ENCODE measurements at places on chromosomes 2 and 18.

GRCh38 chr2:127619877-127620705, 25.9 kb upstream of the GPR17 start:
- no peak for DNase-seq

- no peak for DNase-seq
Measured at GRCh38 chr2:128440666-128441340, 122.1 kb upstream of the HS6ST1 start.

DNA sequence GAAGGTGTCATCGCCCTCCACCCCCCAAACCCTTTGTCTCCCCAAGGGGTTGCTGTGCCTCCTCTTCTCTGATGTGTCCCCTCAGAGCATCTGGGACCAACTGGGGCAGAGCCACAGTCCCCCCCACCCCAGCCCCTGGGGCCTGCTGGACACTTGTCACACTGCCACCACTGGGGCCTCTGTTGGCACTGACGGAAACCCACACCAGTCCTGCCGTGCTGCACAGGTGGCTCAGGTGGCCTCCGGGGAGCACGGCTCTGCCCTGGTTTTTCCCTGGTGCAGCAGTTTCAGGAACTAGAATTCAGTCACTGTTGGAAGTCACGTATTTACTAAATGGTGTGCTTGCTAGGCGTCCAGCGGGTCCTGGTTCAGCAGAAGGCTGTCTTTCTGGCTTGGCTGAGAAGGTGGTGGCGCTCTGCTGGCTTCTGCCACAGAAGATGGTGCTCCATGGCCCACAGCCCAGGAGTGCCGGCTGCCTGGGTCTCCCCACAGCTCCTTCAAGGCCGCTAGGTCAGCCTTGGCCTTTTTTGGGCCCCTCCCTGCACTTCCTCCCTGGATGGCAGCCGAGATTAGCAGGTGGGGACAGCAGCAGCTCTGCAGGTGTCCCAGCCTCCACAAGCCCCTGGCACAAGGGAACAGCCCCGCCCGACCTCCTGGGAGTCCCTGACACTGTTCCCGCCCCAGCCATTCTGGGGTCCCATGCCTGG, 18.6 kb upstream of the KLHL30 start:
- DNase-seq: no peak

DNA sequence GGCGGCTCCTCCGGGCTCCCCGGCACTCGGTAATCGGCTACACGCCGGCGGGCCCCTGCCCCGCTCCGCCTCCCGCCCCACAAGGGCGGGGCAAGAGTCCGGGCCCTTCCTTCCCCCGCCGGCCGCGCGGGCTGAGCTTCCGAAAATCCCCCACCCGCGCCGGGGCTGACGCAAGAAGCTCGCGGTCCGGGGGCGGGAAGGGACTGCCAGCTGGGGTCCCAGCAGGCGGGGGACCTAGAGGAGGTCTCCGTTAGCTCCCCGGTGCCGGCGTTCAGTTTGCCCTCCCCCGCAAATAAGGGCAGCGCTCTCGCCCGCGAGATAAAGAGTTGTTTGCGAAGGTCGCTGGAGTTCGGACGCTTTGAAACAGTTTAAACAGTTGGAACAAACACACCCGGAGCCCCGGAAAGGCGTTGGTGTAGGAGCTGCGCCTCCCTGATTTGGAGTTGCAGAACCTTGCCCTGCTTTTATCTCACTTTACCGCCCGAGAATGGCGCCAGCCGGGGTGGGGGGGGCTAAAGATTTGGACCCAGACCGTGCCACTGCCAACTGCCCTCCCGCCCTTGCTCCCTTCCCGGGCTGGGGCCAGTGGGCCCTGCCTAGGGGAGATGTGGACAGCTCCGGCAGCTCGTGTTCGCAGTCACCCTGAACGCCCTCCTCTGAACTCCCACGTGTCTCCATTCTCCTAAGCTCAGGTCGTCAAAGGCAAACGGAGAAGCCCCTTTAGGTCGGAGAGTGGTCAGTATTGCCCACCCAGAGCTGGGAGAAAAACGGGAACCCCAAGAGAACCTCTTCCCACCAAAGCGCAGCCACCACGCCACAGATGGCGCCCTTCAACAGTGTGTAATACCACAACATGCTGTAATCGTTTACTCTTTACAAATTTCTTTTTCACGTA, at the start of gene NFE2L2:
Gene NFE2L2, minus strand, starts transcription at position 35 of the 895 bp plus-strand sequence. CDS start 151 bp downstream, outside the sequence.
- peak; percentile 67 for DNase-seq

DNA sequence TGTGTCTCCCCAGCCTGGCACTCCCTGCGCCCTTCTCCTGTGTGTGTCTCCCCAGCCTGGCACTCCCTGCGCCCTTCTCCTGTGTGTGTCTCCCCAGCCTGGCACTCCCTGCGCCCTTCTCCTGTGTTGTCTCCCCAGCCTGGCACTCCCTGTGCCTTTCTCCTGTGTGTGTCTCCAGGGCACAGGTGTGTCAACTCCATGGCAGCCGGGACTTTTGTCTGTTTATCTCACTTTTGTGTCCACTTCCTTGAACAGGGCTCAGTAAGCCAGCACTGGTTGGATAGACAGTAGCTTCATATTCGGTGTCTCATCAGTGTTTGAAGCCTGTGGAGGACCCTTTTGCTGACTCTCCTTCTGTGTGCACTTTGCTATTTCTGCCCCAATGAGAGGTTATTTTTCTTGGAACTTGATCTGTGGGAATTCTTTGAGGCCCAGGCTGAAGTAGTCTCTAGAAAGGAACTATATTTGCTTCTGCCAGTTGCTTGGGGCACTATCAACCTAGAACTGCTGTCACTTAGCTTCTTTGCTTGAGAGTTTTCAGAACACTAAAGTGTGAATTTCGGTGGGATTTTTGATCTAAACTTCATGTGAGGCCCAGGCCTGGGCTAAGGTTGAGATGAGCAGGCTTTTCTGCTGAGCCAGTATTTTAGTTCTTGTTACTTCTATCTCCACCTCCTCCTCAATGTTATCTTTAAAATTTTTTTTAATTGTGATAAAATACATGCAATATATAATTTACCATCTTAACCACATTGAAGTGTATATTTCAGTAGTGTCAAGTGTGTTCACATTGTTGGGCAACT, 8.3 kb upstream of the ASB1 start:
- no peak for DNase-seq

DNA sequence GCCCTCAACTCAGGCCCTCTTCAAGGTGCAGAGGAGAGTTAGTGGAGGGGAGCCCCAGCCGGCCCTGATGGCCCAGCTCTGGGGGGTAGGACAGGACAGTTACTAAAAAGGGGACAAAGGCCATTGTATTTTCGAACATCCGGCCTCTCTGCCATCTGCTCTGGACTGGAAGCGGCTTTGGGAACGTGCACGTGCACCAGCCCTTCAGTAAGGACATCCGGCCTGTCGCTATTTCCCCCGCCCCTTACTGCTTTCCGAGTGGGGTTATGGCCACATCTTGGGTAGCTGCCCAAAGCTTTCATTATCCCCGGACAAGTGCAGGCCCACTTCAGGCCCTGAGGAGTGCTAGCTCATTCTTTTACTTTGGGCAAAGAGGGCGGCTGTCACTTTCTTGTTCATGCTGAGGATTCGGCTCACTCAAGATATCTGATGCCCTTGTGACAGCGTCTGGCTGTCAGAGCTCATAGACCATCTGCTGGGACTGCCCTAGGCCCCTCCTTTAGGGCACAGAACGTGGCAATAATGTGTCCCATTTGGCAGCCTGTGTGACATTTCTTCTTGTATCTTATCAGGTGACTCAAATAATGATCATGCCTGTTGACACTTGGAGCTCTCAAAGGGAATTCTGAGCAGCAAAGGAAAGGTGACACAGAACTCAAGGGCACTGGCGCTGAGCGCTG, 17.5 kb downstream of the SLC4A3 start:
- no peak for DNase-seq

- no peak for DNase-seq
Measured at GRCh38 chr2:232382331-232383225, 4.0 kb downstream of the ALPP start.

- no peak for DNase-seq
Measured at GRCh38 chr18:54787121-54787520, 41.2 kb upstream of the RAB27B start.

DNA sequence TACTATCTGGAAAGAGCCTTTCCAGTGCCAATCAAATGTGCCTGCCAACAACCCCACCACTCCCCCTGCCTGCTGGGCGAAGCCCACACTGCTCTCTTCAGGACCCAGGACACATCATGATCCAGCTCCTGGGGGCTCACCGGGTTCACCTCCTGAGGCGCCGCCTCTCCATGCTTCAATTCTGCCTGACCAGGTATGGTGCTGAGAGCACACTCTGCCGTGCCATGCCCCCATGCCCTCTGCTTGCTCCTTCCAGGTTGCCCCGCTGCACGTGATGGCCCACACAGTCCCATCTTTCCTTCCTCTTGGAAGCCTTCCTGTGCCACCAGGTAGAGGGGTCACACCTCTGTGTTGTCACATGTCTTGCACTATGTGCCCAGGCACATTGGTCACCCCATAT, 47.5 kb downstream of the ASB18 start:
- no peak for DNase-seq

- no peak for DNase-seq
Measured at GRCh38 chr2:69335311-69335710, 51.7 kb downstream of the GFPT1 start.

DNA sequence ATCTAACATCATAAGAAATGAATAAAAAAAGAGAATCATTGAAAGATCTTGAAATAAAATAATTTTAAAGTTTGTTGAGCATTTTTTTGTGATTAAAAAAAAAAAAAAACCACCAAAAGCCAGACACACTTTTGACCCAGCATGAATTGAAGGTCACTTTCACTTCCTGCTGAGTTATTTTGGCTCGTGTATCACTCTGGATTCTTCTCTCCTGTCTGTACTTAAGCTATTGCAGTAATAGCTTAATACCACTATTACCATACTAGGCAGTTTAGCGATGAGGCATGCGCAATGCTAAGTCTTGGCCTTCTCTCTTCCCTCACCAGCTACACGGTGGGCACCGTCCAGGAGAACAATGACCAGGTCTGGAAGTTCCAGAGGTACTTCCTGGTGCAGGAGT, 54.5 kb upstream of the SPP2 start:
- no peak for DNase-seq

GRCh38 chr2:240324312-240325015, 111.0 kb upstream of the GPC1 start:
- DNase-seq: no peak

Data from NCI-H2081 treated with DMSO at 0.1 percent for 48 hours (cell line).